ENCODE measurements at places on chromosomes 12 and 14.

DNA sequence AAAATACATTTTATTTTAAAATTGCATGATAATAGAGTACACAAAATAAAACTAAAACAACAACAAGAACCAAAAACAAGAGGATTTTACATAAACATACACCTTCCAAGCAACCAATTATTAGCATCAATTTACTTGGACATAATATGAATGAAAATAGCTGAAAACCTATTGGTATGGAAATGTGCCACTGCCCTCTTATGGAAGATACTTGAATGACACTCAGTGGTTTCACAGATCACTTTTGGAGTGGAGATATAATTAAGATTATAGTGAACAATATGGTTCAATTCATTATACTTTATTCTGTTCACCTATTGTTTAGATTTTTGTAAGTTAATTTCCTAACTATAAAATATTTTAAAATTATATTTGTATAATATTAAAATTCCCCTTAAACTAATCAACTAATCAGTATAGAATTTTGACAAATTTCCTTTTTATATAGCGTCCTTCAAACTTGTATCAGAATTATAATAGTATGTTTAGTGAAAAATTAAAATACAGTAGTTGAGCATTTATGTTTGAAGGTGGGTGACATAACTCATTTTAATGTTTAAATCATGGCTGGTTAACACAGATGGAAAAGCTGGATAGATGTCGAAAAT is 70.1 kb downstream of the SLC6A15 start:
- peak; percentile 24 for DNase-seq

- DNase-seq = no peak
Observed at GRCh38 chr12:43599066-43599465, 47.1 kb upstream of the ADAMTS20 start.

DNA sequence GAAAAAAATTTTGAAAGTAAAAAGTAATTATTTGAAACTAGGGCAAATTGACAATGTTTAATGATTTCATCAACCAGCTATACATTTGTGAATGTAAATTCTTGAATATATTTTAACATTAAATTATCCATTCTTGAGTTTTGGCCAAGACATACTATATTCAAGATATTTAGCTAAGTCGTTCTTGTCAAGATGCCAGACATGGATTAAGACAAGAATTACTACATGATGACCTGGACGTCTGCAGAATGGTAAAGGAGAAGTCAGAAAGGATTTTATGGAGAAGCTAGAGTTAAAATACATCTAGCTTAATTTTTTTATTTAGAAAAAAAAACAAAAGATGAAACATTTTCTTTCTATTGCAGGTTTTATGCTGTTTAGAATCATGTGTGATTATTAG is 255.8 kb downstream of the TMTC2 start:
- no peak for DNase-seq

DNA sequence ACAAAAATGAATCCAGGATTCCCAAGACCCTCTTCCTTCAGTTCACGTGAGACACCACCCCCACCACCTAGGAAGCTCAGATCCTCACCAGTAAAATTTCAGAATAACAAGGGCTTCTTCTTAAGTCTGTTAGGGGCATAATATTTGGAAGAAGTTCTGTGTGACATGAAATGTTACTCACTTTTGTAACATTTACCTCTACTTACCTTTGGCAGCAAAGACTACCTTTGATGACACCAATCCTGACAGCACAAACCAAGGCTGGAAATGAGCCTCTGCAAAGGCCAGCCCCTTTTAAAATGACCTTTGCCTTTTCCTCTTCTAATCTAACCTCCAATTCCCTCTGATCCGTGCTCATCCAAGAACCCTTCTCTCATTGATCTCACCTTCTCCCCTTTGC is 19.4 kb upstream of the KRT77 start:
- no peak for DNase-seq

GRCh38 chr12:52191841-52192791 is at the start of gene KRT80:
KRT80 (minus strand) TSS chr12:52192014; CDS start chr12:52191902, 112 bp downstream.
- peak; percentile 97 for DNase-seq

DNA sequence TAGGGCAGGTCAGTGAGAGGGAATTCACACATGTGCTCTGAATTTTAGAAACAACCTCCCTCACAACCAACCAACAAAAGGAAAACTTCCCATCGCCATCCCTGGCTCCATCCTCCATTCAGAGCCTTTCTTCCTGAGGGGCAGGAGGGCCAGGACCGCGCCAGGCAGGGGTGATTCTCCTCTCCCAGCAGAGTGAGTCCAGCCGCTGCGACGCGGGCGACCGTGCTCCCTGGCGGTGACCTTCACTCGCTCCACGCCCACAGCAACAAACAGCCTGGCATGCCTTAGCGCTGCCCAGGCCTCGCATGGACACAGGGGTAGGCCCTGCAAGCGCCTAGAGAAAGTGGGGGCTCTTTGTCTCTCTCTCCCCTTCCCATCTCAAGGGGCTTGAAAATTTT is 3.7 kb downstream of the GALNT9 start:
- no peak for DNase-seq

DNA sequence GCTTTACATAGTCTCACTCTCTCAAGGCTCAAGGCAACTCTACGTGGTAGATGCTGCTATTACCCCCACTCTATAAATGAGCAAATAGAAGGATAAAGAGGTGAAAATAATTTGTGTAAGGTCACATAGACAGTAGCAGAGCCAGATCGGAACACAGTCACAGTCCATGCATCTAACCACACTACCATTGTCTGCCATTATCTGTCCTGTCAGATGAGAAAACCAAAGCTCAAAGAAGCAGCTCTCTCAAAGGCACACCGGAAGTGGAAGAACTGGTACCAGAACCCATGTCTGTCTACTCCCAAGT is 134.4 kb upstream of the NUDT4 start:
- no peak for DNase-seq

DNA sequence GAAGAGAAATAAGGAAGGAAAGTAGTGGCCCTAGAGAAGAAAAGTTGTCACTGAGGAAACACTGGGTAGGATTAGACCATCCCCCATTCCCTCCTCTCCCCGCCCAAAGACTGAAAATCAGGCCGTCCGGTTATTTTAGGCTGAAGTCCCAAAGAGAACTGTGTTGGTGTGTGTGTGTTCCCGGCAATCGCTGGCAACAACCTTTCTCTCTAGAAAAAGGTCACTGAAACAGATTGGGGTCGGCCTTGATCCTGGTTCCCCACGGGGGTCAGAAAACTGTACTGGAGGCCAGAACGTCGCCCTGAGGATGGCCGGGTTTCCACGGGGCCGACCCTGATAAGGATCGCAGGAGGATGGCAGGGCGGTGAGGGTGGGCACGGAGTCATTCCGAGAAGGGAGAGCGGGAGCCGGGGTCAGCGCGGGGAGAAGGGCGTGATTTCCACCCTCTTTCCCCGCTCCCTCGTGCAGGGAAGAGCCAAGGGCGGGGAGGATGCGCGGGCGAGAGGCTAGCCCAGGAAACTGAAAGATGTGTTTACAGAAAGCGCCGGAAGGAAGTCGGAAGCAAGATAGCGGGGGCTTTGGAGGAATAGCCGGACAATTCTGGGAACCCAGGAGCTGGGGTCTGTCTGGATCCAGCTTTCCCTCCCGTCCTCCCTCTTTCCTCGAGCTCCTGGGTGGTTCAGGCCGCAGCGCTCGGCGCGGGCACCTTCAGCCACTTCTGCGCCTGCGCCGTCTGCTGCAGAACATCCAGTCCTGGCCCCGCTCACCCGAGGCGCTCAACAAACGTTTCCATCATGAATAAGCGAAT is 25.3 kb upstream of the SPTLC2 start:
- no peak for DNase-seq

GRCh38 chr12:16070113-16070512 is 159.0 kb downstream of the DERA start:
- no peak for DNase-seq

DNA sequence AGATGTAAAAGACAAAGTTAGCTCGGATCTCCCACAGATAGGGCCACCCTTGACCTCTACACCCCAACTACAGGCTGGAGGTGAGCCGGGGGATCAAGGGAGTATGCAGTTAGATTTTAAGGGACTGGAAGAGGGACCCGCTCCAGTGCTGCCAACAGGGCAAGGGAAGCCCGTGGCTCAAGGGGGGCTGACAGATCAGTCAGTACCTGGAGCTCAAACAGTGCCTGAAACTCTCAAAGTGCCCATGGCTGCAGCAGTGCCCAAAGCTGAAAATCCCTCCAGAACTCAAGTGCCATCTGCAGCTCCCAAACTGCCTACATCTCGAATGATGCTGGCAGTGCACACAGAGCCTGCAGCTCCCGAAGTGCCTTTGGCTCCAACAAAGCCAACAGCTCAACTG is 10.4 kb downstream of the NYNRIN start:
- no peak for DNase-seq

- DNase-seq = no peak
Observed at GRCh38 chr12:67427336-67427735, 158.2 kb downstream of the CAND1 start.

DNA sequence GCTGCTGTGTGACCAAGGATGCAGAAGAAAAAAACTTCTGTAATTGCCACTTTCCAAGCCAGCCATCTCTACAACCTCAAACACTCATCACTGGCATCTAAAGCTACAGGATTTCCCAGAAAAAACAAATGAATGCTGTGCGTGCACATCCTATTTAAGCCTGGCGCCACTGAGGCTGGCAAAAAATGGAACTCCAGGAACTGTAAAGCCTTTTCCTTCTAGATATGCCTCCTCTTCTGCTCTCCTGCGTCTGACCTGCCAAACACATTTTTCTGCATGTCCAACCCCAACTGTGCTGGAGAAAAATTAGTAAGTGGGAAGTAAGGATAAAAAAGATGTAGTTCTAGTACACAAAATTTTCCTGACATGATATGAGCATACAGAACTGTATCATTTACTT is 184.9 kb downstream of the ITPR2 start:
- DNase-seq = no peak

GRCh38 chr14:96797582-96798349 is 584 bp downstream of the VRK1 start:
- DNase-seq = no peak

DNA sequence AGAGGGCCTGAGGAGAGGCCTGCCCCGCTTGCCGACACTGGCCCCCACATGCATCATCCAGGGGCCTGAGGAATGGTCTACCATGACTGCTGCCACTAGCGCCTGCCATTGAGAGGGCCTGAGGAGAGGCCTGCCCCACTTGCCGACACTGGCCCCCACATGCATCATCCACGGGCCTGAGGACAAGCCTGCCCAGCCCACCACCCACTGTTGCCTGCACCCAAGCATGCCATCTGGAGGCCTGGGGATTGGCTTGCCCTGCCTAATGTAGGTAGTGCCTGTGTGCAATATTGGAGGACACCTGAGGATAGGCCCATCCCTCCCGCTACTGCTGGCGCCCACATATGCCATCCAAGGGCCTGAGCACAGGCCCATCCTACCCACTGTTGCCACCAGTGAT is 24.4 kb downstream of the CYP46A1 start:
- DNase-seq = no peak

DNA sequence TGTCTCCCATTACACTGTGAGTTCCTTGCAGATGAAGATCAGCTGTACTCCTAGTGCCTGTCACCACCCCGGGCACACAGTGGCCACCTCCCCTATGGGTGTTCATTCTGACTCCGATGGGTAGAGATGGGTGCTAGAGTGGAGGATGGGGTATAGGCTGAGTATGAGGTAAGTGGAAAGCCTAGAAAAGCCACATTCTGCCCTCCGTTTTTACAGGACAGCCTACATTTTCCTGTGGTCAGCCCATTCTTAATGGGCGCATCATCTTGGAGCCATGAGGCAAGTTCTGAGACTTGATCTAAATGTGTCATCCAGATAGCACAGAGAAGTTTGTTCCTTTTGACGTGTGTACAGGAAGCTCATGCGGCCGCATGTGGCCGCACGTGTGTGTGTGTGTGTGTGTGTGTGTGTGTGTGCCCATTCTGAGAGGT is 166.7 kb upstream of the HIF1A start:
- peak; percentile 86 for DNase-seq

DNA sequence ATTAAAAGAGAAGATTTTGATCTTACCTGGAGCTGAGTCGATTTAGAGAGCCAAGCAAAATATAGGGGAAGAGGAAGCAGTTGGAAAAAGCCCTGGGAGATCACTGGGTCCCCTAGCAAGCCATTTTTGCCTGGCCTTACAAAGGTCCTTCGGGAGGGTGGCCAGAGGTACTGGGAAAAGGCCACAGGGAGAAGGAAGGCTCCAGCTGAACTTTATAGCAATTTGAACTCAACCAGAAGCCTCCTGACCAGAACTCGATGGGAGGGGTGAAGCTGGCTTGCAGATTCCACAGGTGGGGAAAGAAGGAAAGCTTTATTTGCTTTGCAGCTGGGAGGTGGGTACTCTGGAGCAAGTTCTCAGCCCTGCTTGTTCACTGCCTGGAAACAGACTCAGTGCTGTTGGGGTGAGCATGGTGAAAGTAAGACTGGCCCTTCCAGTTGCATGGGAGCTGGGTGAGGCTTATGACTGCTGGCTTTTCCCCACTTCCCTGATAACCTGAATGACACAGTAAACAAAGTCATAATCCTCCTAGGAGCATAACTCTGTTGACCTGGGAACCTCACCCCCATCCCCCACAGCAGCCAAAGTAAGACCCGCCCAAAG is 855.8 kb downstream of the FSCB start:
- no peak for DNase-seq

DNA sequence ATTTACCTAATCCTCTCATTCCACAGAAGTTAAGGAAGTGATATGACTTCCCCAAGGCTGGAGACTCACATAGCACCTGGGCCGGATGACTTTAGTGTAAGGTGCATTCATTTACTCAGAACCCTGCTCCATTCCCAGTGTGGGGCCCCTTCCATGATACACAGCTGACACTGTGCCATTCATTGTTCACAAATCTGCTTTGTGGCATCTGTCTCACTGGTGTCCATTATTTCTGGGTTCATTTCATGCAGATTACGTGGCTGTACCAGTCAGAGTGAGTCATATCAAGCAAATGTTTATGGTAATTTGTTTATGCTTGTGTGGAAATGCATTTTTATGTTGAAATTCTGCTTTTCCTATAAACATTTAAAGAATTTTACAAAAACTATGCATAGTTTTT is 5.2 kb downstream of the ANO4 start:
- DNase-seq = no peak

GRCh38 chr12:7583471-7583870 is 79.9 kb upstream of the CD163 start:
- DNase-seq = no peak

GRCh38 chr14:77003960-77004710 is 24.4 kb downstream of the IRF2BPL start:
- DNase-seq = no peak

- no peak for DNase-seq
Observed at GRCh38 chr12:94498073-94498472, 38.4 kb upstream of the CEP83 start.

DNA sequence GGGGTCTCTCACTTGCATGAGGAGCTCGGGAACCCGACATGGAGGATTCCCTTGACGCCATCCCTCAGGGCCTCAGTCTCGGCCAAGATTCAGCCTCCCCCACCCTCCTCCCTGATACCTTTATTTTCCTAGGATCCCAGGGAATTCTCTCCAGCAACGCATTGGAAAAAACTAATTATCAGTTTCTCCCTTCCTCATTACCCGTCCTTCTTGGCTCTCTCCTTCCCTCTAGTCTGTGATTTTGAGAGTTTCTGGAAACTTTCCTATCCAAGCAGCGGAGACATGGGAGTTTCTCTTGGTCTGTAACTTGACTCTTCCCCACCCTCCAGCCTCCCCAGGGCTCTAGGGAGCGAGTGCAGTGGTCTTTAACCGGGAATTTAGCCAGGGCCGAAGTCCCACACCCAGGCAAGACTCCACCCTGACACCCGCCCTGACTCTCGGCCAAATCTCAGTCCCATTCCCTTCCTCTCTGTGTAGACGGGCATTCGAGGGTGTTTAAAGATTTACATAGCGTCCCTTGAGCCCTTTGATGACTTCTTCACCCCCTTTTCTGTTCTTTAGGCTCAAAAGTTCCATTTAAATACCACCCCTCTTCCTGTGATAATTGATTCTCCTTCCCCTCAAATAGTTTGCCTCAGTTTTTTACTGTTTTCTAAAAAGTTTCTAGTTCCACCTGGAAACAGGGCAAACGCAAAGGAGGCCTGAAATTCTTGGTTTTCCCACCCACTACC is 6.7 kb downstream of the HOXC5 start:
- no peak for DNase-seq
